ENCODE measurements at places on chromosomes 1 and 21. TPM values are rescaled to one million over a fixed set of nuclear protein-coding genes. Genes with fewer than 3 reads are reported as not detected.

GRCh38 chr1:207030522-207031009 is 2.0 kb downstream of the C1orf116 start:
- no peak for DNase-seq

Gene ORC1
- total RNA-seq, result 16.0 TPM

Gene TNFSF4
- total RNA-seq, result not detected

DNA sequence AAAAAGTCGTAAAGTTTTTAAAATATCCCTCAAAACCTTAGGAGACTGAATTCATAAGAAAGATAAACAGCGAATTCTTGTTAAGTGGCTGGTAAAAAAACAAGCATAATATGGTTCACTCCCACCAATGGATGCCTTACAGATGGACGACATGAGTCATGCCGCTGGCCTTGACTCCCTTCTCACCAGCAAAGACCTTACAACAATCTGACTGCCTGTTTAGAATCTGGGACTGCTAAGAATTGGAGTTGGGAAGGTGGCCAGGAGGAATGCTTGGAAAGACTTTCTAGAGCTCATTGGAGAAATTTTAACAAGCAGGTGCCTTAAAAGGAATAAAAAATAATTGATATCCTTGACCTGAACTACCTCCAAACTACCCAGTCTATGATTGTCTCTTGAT is 206.9 kb upstream of the FMN2 start:
- peak; percentile 16 for DNase-seq

GRCh38 chr1:2412773-2413494 is 570 bp upstream of the PEX10 start:
- DNase-seq, result no peak

Gene CD58
- total RNA-seq, result 21.9 TPM

Gene TTC3
- total RNA-seq, result 130 TPM

DNA sequence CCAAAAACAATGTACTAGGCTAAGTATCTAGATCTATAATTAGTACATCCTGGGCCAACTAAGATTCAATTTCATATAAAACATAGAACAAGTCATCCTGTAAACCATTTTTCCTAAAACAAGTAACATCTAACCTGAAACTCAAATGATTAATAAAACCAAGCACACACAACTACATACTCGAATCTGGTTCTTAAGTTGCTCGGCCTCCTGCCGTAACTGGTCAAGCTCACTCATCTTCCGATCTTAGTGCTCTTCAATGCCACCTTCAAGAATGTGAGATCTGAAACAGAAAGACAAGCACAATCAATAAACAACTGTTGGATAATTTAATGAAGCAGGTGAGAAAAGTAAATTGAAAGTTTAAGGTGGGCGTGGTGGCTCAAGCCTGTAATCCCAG is 46.9 kb upstream of the NADK start:
- no peak for DNase-seq

DNA sequence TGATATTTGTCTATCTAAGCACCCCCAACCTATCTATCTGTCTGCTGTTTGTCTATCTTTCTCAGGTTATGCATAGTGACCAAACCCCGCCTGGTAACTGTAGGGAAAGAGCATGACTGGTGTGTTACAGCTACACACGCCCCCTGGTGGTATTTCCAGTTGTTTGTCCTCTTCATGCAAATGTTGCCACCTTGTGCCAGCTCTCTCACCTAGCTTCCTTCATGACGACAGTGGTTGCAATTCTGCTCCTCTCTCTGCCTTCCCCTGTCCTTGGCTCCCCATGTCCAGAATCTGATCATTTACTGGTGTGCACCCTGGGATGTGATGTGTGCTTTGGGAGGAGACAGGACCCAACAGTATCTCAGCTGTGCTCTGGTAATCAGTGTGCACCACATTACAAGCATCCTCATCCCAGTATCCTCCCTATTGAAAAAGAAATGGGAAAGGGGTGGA is 8.1 kb upstream of the INKA2 start:
- DNase-seq, result peak; percentile 61

DNA sequence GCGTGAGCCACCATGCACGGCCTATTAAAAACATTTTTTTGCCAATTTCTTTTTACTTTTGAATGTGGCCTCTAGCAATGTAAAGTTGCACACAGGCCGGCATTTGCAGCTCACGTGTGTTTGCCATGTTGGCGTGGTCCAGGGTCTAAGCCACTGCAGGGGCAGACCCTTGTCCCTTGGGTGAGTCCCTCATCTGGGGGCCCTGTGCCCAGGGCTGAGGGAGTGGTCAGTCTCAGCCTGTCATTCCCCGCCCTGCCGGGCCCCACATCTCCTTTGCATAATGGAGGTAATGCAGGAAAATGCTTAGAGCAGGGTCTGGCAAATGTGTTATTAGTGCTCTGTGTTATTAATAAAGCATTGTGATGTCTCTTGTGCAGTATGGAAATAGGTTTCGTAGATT is 16.9 kb downstream of the AGPAT3 start:
- no peak for DNase-seq

DNA sequence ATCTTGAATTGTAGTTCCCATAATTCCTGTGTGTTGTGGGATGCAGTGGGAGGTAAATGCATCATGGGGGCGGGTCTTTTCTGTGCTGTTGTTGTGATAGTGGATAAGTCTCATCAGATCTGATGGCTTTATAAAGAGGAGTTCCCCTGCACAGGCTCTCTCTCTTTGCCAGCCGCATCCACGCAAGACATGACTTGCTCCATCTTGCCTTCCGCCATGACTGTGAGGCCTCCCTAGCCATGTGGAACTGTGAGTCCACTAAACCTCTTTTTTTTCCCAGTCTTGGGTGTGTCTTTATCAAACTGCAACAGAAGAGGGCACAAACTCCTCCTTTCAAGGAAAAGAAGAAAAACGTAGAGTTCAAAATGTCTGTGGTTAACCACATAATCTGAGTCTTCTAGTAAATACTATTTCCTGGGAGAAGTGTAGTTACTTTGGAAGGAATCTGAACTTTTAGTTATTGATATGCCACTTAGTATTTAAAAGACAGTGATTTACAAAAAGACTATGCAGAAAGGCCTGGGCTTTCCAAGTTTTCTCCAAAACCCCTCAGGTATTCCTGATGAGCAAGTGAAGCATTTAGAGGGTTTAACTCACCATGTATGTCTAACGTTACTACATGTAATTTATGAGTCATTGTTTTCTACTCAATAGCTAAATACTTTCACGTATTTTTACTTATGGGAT is 10.0 kb downstream of the ADAMTS1 start:
- DNase-seq, result peak; percentile 77

GRCh38 chr1:157399343-157399983 is 152.9 kb downstream of the FCRL5 start:
- DNase-seq, result no peak

DNA sequence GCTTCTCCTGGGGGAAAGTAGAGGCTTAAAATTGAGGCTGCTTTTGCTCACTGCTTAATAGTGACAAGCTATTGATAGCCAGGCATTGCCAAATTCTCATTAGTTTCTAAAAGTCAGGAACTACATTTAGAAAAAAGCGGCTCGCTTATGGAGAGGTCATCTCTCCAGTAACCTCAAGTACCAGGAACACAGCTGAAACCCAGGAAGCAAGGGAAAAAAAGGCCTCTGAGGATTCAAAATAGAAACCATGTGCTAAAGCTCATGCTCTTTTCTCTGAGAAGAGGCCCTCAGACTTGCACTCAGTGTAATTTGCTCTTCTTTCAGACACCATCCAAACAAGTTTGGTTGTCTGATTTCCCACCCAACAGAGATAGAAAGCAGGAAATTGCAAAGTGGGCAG is 261.4 kb upstream of the USP25 start:
- no peak for DNase-seq

Gene TRIM67
- total RNA-seq, result not detected

- no peak for DNase-seq
Measured at GRCh38 chr1:174963529-174964125, 36.1 kb upstream of the CACYBP start.

DNA sequence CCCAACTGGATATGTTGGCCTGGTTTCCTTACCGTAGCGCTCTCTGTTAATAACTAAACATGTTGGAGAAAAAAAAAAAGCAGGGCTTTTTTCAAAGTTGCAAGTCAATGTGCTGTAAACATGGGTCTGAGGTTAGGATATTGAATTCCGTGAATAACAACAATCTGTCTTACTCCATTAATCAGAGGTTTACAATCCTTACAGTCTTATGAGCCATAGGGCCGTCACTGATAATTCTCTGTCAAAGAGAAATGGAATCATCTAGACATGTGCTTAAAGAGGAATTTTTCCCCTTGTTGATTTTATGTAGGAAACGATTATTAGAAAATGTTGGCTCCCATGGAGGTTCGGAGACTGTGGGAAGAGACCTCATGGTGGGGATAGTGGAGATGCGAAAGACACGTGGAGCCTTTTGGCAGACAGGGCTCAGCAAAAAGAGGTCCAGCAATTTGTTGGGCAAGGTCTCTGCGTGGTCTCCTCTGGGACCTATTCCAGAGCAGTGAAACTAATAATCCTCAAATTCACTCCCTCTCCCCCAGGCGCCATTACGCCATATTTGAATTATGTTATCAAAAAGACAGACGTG is 83.5 kb upstream of the CLDN14 start:
- no peak for DNase-seq

- DNase-seq, result no peak
Measured at GRCh38 chr1:207917080-207917479, 6.2 kb upstream of the CD34 start.

GRCh38 chr1:84259376-84259775 is 42.1 kb upstream of the SAMD13 start:
- DNase-seq, result no peak

DNA sequence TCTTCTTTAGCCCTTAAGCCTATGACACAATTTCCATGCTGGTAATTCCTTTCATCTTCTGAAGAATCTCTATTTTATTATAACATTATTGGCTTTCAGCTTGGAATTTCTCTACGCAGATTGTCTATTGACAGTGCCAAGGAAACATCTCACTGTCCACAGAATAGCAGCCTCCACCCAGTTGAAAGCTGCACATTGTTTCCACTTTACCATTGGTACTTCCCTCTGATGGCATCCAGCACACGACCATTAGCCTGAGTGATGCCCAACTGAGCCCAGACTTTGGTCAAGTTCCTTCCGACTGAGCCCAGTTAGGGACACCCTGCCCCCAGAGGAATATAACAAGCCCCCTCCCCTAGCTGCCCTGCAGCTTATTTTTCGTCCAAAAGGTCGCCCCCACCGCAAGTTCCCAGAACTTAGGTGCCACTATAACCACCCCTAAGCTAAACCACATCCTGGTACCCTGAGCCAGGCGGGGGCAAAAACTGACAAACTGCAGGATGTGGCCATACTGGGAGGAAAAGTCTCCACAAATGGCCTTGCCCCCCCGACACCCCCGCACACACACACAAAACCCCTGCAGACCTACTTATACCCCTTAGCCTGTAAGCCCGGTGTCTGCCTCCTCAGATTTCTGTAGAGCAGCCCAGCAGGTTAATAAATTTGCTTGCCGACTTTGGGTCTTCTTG is 13.2 kb downstream of the GBP5 start:
- DNase-seq, result no peak

GRCh38 chr1:108117237-108117636 is 82.9 kb downstream of the SLC25A24 start:
- no peak for DNase-seq

- DNase-seq, result no peak
Measured at GRCh38 chr1:111252786-111253185, 25.3 kb downstream of the CHI3L2 start.

Gene PLA2G2A
- not detected for total RNA-seq

DNA sequence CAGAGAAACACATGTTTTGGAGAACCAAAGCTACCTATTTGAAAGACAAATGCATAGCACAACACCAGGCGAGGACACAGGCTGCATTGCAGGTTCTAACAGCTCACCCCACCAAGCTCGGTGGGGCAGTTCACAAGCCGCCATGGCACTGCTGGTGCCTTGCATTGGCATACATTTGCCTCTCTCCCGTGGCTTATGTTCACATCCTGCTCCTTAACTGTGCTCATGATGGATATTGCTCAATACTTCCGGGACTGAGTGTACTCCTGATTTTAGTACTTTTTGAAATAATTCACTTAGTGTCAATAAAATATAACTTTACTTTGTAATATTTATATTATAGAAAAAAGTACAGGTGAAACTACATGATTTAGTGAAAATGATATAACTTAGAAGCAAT is 1187.4 kb upstream of the NCAM2 start:
- DNase-seq, result no peak

GRCh38 chr1:115679141-115679611 is 37.4 kb downstream of the VANGL1 start:
- DNase-seq, result peak; percentile 75

DNA sequence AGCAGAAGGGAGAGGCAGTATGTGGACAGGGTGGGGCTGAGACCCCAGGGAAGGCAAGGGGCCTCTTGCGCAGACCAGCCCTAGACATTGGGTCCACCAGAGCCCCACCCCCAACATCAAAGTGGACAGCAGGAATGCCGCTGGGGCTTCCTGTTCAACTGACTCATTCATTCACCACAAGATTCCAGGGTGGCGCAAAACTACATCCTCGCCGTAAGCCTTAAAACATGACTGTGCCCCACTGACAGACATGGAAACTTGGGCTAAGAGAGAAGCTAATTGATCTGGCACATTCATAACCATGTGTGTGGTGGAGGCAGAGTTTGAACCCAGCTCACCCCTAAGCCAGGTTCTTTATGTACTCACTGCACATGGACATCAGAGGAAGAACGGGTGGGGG is 14.0 kb downstream of the COL16A1 start:
- no peak for DNase-seq

All from MG63 (cell line).